ENCODE measurements at places on chromosomes 3 and 15. TPM values are rescaled to one million over a fixed set of nuclear protein-coding genes. Genes with fewer than 3 reads are reported as not detected.

The TUSC7 gene
- not detected for total RNA-seq

The HIGD1A gene
- 207 TPM for total RNA-seq

The GXYLT2 gene
- total RNA-seq, result 3.8 TPM

The CCR8 gene
- total RNA-seq, result 0.19 TPM

The EPHB3 gene
- total RNA-seq, result 1.4 TPM

The NKIRAS1 gene
- 7.1 TPM for total RNA-seq

The HHLA2 gene
- 5.1 TPM for total RNA-seq

The FOXB1 gene
- not detected for total RNA-seq

The RPUSD2 gene
- 9.8 TPM for total RNA-seq

The MME gene
- 8.4 TPM for total RNA-seq

The VGLL4 gene
- 78.5 TPM for total RNA-seq

The ZNF620 gene
- 6.9 TPM for total RNA-seq

The CADPS gene
- 0.98 TPM for total RNA-seq

Measured in kidney (tissue), 22 donors.